ENCODE measurements at places on chromosomes 7 and 10. TPM values are rescaled to one million over a fixed set of nuclear protein-coding genes. Genes with fewer than 3 reads are reported as not detected.

GRCh38 chr10:79221110-79222051, 125.9 kb upstream of the PPIF start:
- no peaks in the 10 kb centered on the region for H3K27me3 ChIP-seq
- no peak overlapping the region for H3K4me3 ChIP-seq
- peak overlapping the region; percentile 78 for H3K27ac ChIP-seq
- peaks cover 68% of the 10 kb centered on the region for H3K4me1 ChIP-seq

DNA sequence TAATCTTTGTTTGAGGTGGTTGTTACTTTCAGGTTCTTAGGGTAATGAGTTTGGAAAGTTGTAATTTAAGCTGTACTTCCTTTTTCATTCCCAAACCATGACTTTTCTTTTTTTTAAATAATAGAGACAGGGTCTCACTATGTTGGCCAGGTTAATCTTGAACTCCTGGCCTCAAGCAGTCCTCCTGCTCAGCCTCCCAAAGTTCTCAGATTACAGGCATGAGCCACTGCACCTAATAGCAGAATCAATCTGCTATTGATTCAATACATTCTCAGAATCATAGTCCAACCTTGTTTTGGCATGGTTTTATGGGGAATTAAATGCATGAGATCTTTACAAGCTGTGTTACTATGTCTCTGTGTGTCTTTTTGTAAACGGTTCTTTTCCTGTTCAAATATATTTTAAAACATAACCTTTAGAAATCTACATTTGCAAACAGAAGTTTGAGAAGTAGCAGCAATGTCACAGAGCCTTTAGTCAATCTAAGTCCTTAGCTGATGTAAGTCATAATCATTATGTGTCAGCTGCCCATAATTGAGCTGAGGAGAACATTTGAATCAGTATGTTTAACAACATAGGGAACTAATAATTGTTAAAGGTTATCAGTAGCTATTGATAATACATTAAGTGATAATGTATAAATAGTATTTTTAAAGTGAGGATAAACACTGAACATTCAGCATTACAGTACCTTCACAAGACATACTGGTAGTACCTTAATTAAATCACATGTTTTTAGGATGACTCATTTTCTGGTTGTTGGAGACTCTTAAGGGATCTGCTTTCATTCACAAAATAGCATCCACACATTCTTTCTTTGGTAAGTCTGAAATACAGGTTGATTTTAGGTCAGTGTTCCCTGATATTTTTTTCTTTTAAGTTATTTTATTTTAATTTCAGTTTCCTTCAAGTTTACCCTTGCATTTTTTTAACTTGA, 8.8 kb downstream of the INPP5F start:
- DNase-seq: no peak
- H3K36me3 ChIP-seq: no peaks in the 10 kb centered on the region
- H3K4me3 ChIP-seq: no peak overlapping the region
- no peak overlapping the region for H3K27ac ChIP-seq

GRCh38 chr7:50657341-50657873, 92.2 kb upstream of the DDC start:
- peak overlapping the region; percentile 64 for H3K27ac ChIP-seq
- no peak for DNase-seq
- H3K4me1 ChIP-seq: peaks cover 82% of the 10 kb centered on the region

DNA sequence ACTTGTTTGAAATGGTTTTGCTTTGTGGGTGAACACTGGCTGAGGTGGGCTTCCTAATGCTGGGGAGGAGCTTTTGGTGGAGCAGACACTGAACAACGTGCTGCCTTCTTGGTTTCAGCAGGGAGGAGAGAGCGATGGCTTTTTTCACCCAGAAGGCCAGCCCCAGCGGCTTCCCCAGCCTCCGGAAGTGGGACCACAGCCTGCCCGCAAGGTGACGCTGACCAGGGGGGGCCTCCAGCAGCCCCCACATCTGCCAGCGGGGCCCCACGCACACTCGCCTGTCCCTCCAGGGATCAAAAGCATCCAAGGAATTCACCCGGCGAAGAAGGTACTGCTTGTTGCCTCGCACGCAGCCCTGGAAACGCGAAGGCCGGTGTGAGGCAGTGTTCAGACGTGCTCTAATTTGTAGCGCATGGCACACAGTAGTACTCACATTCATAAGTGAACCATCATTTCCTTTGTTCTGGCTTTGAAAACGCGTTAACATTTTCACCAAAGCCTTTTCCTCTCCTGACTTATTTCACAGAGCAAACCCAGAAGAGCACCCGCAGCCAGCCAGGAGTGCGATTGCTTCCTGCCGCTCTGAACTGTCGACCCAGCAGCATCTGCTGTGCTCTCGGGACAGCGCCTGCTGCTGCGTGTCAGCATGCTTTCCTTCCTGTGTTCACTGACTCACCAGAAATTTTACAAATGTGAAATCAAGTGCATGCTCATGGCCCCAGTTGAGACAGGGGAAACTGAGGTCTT, 48.4 kb downstream of the SHH start:
- no peak overlapping the region for H3K27ac ChIP-seq
- DNase-seq: no peak
- no peaks in the 10 kb centered on the region for H3K36me3 ChIP-seq
- H3K27me3 ChIP-seq: no peaks in the 10 kb centered on the region
- H3K4me1 ChIP-seq: peaks cover 18% of the 10 kb centered on the region

ARHGAP22 gene
- total RNA-seq: 3.2 TPM

NRCAM gene
- 7.9 TPM for total RNA-seq

TSPAN33 gene
- total RNA-seq: 2.7 TPM

TAC1 gene
- 7.1 TPM for total RNA-seq

EPHA1 gene
- 51.3 TPM for total RNA-seq
